ENCODE measurements at places on chromosomes 11 and 22. TPM values are rescaled to one million over a fixed set of nuclear protein-coding genes. Genes with fewer than 3 reads are reported as not detected.

RHOD gene
- total RNA-seq = 0.23 TPM

C11orf87 gene
- total RNA-seq = 90.7 TPM

RAG2 gene
- not detected for total RNA-seq

RTN4R gene
- 12.5 TPM for total RNA-seq

TRIM49 gene
- total RNA-seq = 0.23 TPM

YAP1 gene
- 33.9 TPM for total RNA-seq

RANGAP1 gene
- total RNA-seq = 61.4 TPM

MAPK8IP1 gene
- total RNA-seq = 131 TPM

NXPE2 gene
- 1.4 TPM for total RNA-seq

RAG1 gene
- total RNA-seq = 0.69 TPM

PGR gene
- 0.46 TPM for total RNA-seq

KCNA4 gene
- total RNA-seq = 31.8 TPM

OR2D2 gene
- 1.4 TPM for total RNA-seq

GRM5 gene
- total RNA-seq = 178 TPM

TTC36 gene
- 0.92 TPM for total RNA-seq

OSM gene
- total RNA-seq = 0.23 TPM

KRTAP5-11 gene
- total RNA-seq = not detected

HEPN1 gene
- not detected for total RNA-seq

TMEM132A gene
- total RNA-seq = 104 TPM

CD6 gene
- 2.3 TPM for total RNA-seq

C1QTNF5 gene
- 6.0 TPM for total RNA-seq

C11orf97 gene
- 2.5 TPM for total RNA-seq

CYB5R2 gene
- 2.5 TPM for total RNA-seq

SAA4 gene
- total RNA-seq = not detected

PPFIBP2 gene
- 11.1 TPM for total RNA-seq

SPON1 gene
- total RNA-seq = 89.0 TPM

KRTAP5-10 gene
- total RNA-seq = not detected

FAM180B gene
- not detected for total RNA-seq

SLC37A2 gene
- total RNA-seq = 2.1 TPM

TUT1 gene
- total RNA-seq = 6.0 TPM

FOSL1 gene
- total RNA-seq = not detected

TPBGL gene
- 0.46 TPM for total RNA-seq

C22orf31 gene
- not detected for total RNA-seq

NRXN2 gene
- total RNA-seq = 397 TPM

SLC5A1 gene
- total RNA-seq = 0.23 TPM

NXPE1 gene
- total RNA-seq = not detected

OR9G4 gene
- not detected for total RNA-seq

NLRP14 gene
- total RNA-seq = 0.92 TPM

B3GAT1 gene
- 56.7 TPM for total RNA-seq

THY1 gene
- total RNA-seq = 60.9 TPM

MYBPC3 gene
- not detected for total RNA-seq

IGLL1 gene
- total RNA-seq = not detected

NPAS4 gene
- total RNA-seq = 1.6 TPM

SLC22A6 gene
- total RNA-seq = 5.8 TPM

CARD18 gene
- total RNA-seq = not detected

DAGLA gene
- 11.3 TPM for total RNA-seq

OR52I1 gene
- total RNA-seq = not detected

CRYBA4 gene
- total RNA-seq = not detected

OR8U1 gene
- total RNA-seq = not detected

TSGA10IP gene
- 0.69 TPM for total RNA-seq
